Jurkat, Clone E6-1 (cell line): ENCODE measurements at places on chromosomes 5 and 9.
A peak's percentile ranks its signal among the peaks of the same experiment; 100 is the strongest.

GRCh38 chr9:135448663-135449100 is 30.9 kb upstream of the PPP1R26 start:
- no peak for DNase-seq

- DNase-seq, result no peak
These were observed 754.7 kb downstream of the DTWD2 start for GRCh38 chr5:118233606-118234005.

GRCh38 chr9:113756476-113757192 is 119.5 kb upstream of the ZNF618 start:
- DNase-seq, result no peak

GRCh38 chr9:18544456-18544855 is 70.5 kb downstream of the ADAMTSL1 start:
- DNase-seq, result no peak

- no peak for DNase-seq
These were observed 723 bp downstream of the PPP1R26 start for GRCh38 chr9:135480071-135480939.

DNA sequence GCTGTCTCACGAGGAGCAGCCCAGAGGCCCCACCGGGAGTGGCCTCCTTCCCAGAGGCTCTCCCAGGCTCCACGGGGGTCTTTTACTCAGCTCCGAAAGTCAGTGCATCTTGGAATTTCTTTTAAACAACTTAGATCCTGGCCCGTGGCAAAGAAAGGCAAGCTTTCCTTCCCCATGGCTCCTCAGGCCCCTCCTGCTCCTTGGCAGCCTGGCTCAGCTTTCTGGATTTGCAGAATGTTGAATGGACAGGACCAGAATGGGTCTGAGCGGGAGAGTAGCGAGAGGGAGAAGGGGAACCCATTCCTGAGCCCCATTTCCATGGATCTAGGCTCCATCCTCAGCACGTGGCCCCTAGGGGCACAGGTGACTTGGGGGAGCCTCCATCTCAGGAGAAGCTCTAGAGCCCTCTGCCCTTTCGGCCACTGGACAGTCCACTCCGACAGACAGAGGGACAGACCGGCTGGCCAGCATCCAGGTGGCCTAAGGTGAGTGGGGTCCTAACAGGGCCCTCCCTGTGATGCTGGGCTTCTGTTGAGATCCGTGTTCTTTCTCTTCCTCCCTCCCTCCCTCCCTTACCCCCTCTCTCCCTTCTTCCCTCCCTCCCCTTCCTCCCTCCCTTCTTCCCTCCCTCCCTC is 173.9 kb upstream of the PPP1R26 start:
- no peak for DNase-seq

GRCh38 chr5:168833936-168834335 is 254.8 kb upstream of the PANK3 start:
- DNase-seq, result no peak

GRCh38 chr9:131198041-131198715 is 72.8 kb downstream of the NUP214 start:
- no peak for DNase-seq

DNA sequence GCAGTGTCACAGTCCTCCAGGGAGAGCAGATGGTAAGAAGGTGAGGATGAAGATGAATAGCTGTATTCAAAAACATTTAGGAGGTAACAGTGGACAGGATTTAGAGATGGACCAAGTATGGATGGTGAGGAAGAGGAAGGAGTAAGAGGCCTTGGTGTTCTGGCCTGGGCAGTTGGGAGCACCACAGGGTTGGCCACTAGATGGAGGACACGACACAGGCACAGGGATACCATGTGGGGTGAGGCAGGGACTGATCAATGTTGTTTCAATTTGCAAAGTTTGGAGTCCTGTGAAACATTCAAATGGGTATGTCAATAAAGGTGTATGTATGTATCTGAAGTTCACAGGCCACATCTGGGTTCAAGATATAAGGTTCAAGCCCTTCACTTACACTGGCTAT is 141.1 kb upstream of the RASEF start:
- DNase-seq, result no peak

DNA sequence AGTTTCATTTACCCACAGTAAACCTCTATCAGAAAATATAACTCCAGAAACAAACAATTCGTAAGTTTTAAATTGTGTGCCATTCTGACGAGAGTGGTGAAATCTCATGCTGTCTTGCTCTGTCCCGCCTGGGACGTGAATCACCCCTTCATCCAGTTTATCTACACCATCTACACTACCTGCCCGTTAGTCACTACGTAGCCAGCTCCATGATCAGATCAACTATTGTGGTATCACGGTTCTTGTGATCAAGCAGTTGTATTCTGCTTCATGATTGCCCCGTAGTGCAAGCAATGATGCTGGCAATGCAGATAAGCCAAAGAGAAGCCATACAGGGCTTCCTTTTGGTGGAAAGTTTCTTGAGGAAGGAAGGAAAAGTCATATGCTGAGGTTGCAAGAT is 150.3 kb downstream of the GOLPH3 start:
- DNase-seq, result no peak

DNA sequence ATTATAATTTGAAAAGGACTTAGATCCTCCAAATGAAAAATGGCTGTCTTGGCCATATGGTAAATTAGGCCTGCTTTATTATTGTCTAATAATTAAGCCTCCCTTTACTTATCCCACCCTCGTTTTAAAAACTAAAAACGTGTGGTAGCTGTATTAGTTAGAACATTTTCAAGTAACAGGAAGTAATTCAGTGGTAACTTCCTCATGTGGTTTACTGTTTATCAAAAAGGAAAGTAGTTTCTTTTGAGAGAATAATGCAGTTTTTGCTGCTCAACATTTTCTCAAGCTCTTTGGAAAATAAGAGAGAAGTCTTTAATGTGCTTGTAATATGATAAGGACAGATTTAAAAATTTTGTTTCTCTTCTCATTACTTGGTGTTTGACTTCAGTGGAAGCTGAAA is 26.0 kb downstream of the ZCCHC7 start:
- peak; percentile 69 for DNase-seq

DNA sequence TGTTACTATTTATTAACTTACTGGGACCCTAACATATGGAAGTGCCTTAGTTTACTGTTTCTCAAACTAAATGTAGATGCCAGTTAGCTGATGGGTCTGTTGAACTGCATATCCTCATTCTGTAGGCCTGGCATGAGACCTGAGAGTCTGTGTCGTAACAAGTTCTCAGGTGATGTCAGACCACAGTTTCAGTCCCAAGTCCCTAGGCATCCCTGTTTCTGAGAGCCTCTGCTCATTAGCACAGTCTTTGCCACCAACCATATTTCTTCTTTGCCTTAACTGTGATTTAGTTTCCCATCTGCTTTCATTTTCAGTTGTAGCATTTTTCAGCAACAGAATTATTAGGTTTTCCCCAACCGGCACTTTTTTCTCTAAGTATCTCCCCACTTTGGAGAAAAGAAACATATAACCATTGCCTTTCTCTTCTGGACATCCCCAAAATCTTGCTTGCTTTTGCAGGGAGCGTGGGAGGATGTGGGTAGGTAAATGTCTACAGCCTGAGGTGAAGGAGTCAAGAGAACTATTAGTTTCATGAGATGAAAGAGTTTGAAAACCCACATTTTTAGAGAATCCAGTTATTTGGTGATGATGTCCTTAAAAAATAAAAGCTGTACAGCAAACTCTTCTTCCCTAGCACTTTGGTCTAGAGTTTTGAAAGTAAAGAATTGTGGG is 74.6 kb downstream of the NUDT12 start:
- DNase-seq, result no peak

DNA sequence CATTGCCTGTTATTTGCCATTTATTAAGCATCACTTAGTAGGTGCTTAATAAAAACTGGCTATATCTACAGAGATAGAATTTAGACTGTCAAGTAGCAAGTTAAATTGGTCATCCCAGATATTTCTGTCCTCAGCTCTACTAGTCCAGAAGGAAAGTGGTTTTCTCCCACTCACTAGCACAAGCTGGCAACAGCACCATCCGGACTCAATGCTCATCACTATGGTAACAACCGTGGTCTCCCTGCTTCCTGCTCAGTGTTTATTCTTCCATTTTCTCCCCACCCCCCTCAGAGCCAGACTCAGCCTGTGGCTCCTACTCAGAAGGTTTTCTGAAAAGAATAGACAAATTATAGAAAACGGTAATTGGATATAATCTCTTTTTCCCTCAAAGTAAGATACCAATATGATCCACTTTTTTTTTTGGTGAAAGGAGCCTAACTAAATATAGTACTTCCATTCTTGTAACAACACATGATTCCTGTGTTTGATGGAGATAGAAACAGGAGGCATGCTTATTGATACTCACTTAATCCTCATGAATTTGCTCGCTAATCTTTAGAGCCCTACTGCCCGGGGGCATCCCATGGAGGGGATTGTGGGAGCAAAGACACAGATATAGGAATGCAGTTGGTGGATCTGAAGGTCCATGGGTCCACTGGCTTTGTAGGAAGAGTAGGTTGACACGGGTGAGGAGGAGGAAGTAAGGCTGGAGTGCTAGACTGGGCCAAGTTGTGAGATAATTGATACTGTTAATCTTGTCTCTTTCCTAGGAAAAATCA is 191.4 kb downstream of the MAN2A1 start:
- peak; percentile 57 for DNase-seq

DNA sequence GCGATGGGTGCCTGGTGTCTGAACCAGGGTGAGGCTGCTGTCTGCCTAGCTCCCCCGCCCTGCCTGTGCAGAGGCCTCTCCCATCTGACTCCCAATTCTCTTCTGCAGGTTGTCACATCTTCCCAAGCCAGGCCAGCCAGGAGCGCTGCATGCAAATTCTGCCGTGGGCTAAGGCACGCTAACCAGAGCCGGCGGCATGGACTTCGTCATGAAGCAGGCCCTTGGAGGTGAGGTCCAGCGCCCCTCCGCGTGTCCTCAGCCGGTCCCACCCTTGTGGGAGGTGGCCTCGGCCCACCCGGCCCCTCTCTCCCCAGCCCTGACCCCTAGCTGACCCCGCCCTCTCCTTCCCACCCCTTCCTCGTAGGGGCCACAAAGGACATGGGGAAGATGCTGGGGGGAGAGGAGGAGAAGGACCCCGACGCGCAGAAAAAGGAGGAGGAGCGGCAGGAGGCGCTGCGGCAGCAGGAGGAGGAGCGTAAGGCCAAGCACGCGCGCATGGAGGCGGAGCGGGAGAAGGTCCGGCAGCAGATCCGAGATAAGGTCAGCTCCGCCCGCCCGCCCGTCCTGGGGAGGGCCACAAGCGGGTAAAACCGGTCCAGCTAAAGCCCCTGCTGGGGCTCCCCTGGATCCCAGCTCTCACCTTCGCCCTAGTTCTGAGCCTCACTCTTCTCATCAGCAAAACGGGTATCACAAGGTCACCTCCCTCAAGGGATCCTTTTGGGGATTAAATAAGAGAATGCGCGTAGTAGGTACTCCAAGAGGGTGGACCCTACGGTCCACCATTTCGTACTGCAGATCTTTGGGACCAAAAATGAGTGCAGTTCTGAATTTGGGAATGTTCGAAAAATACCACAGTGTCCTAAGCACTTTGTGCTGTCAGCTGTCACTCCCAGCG is 7.4 kb downstream of the CPLX2 start:
- no peak for DNase-seq

GRCh38 chr5:63043792-63044191 is 465.2 kb downstream of the LRRC70 start:
- DNase-seq, result no peak

DNA sequence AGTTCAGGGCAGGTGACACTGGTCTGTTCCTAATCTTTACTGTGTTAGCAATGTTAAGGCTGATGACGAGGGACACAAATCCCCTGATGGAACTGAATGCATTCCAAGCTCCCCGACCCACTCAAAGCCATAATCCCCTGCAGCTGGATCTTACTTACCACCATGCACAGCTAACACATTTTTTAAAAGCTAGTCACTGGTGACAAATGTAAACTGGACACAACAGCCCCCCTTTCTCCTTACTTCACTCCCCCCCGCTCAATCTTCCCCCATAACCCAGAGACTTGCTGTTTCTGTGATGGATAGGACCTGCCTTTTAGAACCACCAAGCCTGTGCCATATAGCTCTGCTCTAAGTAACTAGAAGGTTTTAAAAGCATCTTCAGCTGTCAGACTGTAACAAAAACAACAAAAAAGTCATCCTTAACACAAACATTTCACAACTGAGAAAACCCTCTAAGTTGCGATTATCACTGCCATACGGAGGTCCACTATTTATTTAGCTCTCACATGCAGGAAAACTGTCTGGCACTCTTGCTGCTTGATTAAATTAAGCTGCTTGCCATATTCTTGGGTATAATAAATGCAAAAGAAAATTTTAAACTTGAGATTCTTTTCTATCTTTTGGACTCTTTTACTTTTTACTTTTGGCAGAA is 44.4 kb downstream of the BNC2 start:
- no peak for DNase-seq
